ENCODE measurements at places on chromosomes 1 and 21. TPM values are rescaled to one million over a fixed set of nuclear protein-coding genes. Genes with fewer than 3 reads are reported as not detected.

GRCh38 chr21:42218836-42219605, at the start of gene ABCG1:
ABCG1 (plus strand) TSS chr21:42219140; CDS start chr21:42219263, 123 bp downstream.
- DNase-seq, result peak; percentile 30

- DNase-seq, result peak; percentile 78
Measured at GRCh38 chr1:174769961-174770549, 229.7 kb upstream of the CACYBP start.

- DNase-seq, result no peak
Measured at GRCh38 chr1:20339811-20340457, 49.3 kb downstream of the VWA5B1 start.

- DNase-seq, result no peak
Measured at GRCh38 chr1:23996700-23997229, 16.6 kb upstream of the SRSF10 start.

GRIK1 gene
- not detected for total RNA-seq

NDUFS2 gene
- 139 TPM for total RNA-seq

DNA sequence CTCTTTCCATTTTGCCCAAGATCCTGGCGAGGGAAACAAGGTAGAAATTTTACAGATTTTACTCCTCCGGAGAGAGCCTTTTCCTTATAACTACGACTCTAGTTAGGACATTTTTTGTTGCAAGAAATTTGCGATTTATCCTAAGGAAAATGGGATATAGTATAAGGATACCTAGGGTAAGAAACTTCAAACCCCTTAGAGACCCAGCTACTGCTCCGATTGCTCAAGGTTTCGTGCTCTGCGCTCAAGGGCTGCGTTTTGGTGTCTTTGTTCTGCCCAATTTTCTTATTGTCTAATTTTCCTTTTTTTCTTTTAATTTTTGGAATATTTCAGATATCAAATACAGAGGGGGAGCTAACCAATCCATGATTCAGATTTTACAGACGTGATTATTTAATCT, 1.5 kb downstream of the TTC3 start:
- peak; percentile 28 for DNase-seq

GRCh38 chr1:171418546-171418945, 66.8 kb upstream of the PRRC2C start:
- DNase-seq, result no peak

DNA sequence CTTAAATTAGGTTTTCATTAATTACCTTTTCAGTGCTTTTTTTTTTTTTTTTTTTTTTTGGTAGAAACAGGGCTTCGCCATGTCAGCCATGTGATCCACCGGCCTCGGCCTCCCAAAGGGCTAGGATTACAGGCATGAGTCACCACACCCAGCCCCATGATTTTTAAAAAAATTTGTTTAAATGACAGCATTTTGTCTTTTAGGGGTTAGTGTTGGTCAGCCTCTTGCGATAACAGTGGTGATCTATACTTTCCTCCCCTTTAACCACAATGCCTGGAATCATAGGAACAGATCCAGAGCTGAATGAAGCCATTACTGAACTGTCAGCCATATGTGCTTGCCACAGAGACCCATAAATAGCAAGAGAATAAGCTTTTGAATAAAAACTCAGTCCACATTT, 73.9 kb downstream of the CACHD1 start:
- DNase-seq, result peak; percentile 23

GRCh38 chr1:84010136-84010535, 11.2 kb upstream of the TTLL7 start:
- DNase-seq, result no peak

DNA sequence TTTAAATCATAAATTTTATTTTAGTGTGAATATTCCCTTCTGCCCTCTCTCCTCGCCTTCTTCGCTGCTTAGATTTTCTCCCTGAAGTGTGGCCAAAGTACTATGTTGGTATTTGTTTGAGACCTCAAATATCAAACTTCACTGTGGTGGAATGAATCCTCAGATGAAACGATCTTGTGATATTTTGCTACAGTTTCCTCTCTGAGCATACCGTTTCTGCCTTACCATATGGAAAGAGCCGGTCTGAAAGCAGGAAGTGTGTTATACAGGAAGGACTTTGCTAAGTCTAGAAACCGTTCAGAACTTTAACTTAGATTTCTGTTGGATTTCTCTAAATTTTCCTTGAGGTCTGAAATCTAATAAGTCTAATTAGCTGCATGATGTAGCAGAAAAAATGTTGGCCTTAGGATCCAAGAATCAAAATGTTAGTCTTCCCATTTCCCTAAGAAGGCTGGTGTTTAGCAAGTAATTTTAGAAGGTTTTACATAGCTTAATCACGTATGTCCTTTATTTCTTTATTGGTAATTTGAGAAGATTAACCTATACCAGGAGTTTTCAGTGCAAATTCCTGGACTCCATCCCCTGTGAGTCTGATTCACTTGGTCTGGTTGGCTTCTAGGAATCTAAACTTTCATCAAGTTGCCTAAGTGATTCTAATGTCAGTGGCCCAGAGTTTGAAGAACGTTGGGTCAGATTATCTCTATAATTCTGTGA, 30.7 kb downstream of the SDCCAG8 start:
- DNase-seq, result no peak

DNA sequence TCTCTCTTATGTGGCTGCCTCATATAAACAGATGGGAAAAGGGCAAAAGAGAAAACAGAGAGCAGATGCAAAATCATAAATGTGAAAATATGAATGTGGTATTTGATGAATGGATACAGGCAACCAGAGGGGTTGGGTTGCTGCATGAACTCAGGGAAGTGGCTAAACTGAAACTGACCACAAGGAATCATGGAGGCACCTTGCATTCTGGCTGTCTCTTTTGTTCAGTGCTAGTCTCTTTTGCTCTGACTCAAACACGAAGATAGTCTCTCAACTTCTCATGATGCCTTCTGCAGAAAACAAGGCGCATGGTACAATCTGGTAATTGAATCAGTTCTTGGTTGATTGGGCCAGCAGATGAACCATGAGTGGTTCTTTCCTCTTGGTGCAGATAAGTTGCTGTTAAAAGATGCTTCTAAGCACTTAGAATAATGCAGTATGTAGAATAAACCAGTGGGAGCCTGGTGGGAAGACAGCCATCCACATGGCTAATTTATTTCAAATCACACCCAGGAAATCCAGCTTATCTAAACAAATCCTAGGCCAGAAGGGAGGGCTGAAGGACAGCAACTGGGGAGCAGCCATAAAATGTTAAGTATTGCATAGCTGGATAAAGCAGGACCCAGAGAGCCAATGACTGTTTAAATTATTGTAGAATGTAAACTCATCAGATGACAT, 64.2 kb downstream of the HLX start:
- no peak for DNase-seq

GRCh38 chr1:162327144-162327787, 49.4 kb downstream of the SPATA46 start:
- DNase-seq, result peak; percentile 75

DNA sequence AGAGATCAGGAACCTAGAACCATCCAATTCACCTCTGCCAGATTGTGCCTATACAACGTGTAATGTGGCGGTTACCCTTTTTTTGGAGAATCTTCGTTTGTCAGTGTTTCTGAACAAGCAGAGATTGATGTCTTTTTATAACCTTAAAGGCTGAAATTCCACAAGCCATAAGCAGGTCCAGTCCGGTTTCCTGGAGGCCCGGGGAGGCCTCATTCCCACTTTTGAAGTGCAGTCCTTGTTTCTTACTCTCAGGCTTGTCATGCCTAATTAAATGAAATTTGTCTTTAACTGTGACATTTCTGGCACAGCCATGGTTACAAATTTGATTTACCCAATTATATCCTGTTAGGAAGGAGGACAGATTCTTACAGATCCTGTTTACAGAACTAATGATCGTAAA, 27.8 kb downstream of the ZNF362 start:
- DNase-seq, result no peak

DNA sequence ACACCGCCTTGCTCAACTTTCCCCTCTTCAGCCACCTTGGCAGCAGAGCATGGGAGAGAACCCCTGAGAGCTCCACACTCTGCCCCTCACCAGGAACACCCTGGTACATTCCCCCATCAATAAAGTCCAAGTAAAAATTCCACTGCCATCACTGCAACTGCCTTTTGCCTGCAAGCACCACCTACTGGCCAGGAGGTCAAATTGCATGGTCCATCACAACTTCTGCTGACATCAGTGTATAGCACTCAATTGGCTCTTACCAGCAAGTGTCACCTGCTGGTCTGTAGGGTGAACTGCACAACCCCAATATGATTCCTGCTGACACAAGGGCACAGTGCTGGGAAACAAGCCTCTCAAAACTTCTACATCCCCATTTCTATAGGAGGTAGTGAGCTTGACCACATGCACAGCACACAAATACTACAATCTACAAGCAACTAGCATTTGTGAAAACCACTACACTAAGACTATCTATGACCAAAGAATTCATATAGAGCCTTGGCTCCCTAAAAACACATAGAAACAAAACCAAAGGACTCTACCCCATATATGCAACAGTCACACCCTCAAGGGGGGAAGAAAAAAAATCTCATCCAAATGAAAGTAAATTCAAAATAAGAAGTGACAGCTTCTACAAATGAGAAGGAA, 69.2 kb downstream of the FASLG start:
- peak; percentile 38 for DNase-seq

GRCh38 chr1:40892354-40892753, 30.2 kb upstream of the CITED4 start:
- DNase-seq, result no peak

GRCh38 chr1:54728027-54728426, 12.4 kb downstream of the TTC4 start:
- no peak for DNase-seq

CD1B gene
- not detected for total RNA-seq

DNA sequence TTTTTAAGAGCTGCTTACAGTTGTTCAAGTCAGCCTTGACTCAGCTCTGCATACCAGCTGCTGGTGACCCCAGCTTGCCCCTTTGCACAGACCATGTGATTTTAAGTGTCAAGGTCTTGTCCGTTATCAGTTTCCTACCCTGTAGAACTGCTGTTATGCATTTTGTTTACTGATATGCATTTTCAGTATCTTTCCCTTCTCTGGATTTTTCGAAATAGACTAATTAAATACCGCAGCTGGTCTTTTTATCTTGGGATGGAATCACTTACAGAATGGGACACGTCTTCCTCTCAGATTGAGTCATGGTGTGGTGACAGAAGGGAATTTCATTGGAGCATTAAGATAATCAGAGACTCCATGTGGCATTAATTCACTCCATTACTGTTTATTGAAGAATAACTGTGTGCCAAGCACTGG, 145.6 kb downstream of the FMN2 start:
- no peak for DNase-seq

DNA sequence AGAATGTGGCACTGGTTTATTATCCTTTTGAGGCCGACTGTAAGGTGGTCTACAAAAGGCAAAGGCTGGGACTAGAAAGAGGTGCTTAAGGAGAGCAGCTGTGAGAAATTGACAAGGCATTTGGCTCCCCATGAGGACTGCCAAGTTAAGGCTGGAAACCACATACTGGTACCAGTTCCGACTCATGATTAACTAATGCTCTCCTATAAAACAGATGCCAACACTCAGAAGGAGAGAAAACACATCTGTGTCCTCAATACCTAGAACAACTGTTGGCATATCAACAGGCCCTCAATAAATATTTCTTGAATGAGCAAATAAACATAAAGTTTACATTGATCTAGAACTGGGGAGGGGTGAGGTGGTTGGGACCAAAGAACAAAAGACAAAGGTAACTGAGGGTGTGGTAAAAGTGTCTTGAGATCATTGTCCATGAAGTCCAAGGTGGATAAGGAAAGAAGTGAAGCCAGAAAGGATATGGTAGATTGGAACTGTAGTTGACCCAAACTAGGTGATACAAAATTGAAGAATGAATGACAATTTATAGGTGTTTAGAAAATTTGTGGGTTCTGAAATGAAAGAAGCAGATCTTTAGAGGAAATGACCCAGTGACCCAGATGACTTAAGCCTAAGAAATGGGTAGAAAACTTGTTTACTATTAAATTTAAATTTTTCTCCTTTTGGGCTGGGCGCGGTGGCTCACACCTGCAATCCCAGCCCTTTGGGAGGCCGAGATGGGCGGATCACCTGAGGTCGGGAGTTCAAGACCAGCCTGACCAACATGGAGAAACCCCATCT, 16.9 kb upstream of the MCL1 start:
- DNase-seq, result no peak

- DNase-seq, result no peak
Measured at GRCh38 chr1:89839516-89839915, 18.7 kb downstream of the LRRC8D start.

DNA sequence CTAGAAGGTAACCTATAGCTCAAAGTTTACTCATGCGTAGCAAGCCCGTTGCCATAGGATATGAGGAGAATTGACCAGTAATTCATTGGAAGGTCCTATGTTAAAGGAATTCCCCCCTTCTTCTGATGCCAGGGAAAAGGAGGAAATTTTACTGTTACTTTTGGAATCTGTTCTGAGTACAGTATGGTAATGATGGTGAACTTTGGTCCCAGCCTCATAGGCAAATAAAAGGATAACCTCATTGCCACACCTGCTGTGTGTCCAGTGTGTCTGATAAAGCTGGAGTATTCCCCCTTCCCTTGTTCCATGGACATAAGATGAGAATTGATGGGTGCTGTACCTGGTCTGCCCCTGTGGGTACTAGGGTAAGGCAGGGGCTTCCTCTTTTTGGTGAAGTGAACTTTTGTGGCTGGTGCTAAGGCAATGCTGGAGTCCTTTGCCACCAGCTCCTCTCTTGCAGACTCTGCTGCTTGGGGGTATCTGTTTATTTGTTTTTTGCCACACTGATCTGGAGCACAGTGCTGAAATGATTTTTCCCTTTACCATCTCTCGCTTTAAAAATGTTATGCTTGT, 22.2 kb downstream of the MPZ start:
- DNase-seq, result no peak

GRCh38 chr1:156060937-156061636, at the start of gene RAB25:
RAB25 (plus strand) TSS chr1:156061160; CDS start chr1:156061401, 241 bp downstream.
- DNase-seq, result no peak

GRCh38 chr1:167973832-167974231, 37.0 kb upstream of the MPC2 start:
- no peak for DNase-seq

MATN1 gene
- 0.47 TPM for total RNA-seq

DYRK3 gene
- total RNA-seq, result 58.5 TPM

- no peak for DNase-seq
Measured at GRCh38 chr1:24491577-24492360, 10.9 kb upstream of the RCAN3 start.

DNA sequence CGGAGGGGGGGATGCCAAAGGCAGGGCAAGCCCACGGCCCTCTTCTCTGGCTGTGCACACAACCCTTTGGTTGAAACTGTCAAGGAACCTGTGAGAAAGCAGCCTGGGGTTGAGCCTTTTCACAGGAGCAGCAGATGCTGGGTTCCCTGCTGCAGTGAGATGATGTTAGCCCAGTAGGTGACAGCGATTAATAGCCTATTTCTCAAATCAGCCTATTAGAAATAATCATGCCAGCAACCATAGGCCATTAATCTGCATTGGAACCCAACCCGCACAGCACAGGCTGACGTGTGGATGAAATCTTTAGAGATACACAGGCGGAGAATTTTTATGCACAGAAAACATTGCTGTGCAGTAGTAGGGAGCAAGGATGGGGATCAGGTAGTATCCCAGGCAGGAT, 637.5 kb downstream of the AJAP1 start:
- DNase-seq, result no peak

C1orf53 gene
- 10.7 TPM for total RNA-seq
